Renal pelvis (tissue), 12 donors: ENCODE measurements at places on chromosomes 3 and 15. TPM values are rescaled to one million over a fixed set of nuclear protein-coding genes. Genes with fewer than 3 reads are reported as not detected.

GRCh38 chr15:90743407-90743806 lies 26.3 kb downstream of the BLM start:
- DNase-seq = no peak

DNA sequence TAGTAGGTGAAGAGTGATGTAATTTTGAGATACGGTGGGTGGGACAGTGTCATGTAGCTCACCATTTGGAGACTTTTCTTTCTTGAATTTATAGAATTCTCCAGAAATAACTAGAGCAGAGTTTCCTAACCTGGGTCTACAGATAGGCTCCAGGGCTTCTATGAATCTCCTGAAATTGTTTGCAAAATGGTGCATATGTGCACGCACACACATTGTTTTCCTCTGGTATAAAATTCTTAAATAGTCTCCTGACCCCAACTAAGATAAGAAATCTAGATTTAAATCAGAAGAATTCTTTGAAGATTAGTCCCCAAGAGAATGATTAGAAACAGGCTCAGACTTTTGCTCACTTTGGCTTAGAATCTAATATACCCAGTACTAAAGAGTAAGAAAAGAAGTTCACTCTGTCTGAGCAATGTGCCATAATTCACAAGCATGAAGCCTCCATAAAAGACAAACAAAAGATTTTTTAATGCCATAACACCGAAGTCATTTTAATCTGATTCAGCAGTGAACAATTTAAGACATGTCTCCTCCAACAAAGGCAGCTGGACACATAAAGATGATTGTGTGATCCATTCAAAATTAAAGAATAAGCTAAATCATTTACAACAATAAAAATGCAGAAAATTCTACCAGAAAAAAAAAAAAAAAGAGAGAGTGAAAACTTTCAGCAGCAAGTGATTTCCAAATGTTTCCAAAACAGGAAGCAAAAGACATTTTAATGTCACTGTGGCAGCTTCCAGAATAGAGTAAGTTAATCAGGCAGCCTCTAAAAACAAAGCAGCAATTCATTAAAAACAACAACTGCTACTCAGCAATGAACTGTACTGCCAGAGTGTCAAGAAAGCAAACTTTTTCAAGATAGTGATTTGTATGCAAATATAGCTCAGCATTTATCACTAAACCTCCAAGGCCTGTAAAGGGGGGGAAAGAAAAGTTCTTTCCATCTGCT lies 975.5 kb upstream of the CFAP20DC start:
- DNase-seq = peak; percentile 60

DNA sequence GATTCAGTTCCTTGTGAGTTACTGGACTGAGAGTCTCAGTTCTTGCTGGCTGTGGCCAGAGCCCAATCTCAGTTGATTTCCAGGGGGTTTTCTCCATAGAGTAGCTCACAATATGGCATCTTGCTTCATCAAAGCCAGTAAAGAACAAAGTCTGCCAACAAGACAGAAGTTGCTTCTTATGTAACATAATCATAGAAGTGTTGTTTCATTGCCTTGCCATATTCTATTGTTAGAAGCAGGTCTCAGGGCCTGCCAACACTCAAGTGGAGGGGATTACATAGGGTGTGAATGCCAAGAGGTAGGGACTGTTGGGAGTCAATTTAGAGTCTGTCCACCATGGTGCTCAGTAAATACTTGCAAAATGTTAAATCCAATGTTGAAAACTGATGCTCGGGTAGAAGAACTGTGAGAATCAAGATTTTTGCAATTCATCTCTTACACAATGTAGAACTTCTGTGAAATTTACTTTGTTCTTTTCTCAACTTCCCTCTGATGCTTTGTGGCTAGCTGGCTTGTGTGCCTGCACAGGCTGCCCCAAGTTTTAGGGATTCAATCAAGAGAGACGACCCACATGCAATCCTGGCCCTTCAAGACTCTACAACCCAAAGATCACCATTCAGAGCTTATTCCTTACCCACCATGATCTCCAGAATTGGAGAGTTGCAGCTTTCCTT lies 13.3 kb upstream of the PXYLP1 start:
- no peak for DNase-seq

- DNase-seq = no peak
These were observed 166.0 kb downstream of the ABHD5 start for GRCh38 chr3:43856761-43857160.

DNA sequence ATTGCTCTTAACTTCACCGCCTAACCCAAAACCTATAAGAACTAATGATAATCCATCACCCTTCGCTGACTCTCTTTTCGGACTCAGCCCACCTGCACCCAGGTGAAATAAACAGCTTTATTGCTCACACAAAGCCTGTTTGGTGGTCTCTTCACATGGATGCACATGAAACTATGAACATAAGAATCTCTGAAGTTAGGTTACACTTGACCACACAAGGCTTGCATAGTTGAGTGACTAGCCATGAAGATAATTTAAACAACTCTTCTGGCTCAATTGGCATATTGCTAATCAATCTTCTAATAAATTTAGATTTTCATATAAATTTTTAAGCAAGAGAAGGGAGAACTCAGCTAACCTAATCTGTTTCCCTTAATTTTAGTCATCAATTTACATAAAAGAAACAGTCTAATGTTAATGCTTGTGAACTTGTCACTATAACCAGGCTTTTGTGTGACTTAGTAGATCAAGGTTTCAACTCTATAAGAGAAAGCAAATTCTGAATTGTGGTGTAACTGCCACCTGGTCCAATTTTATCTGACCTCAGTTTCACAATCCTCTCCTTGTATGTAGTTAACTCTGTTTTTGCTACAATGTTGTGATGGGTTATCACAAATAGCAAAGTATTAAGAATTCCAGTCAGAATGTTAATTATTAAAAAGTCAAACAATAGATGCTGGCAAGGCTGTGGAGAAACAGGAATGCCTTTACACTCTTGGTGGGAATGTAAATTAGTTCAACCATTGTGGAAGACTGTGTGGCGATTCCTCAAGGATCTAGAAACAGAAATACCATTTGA lies 82.0 kb downstream of the HHLA2 start:
- no peak for DNase-seq

- no peak for DNase-seq
These were observed 80.1 kb downstream of the SSR3 start for GRCh38 chr3:156474560-156475389.

DNA sequence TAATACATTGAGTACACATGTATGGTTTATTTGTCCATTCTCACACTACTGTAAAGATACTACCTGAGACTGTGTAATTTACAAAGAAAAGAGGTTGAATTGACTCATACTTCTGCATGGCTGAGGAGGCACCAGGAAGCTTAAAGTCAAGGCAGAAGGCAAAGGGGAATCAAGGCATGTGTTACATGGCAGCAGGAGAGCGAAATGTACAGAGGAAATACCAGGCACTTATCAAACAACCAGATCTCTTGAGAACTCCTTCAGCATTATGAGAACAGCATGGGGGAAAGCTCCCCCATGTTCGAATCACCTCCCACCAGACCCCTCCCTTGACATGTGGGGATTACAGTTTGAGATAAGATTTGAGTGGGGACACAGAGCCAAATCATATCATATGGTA lies 666.3 kb downstream of the ZBBX start:
- no peak for DNase-seq

GRCh38 chr3:167882057-167882667 lies 146.6 kb downstream of the SERPINI1 start:
- no peak for DNase-seq

DNA sequence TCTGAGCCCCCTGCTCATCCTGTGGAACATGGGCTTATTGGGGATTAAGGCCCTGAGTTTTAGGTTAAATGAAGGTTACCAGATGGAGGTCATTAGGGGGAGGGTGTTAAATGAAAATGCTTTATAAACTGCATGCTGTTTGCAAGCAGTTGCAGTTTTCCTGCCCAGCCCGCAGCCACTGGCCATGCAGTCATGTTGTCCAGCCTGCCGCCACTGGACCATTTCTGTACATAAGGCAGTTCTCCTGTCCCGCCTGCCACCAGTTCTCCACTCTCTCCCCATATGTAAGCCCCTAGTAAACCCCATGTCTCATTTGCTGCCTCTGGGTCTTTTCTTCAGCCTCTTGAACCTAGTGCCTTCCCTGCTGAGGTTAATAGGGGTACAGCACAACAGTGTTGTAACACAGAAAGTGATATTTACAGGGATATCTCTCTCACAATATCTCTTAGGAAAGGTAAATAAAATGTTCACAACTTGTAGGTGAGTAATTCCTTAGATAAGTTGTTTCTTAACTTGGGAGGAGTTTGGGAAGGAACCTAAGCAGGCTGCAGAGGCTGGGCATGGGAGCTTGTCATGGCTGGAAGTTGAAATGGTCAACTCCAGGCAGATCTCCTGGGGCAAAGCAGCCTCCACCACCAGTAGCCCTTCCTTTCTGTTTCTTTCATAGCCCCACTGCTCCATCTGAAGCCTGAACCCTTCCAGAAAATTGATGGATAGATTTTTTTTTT lies 148.2 kb downstream of the CMSS1 start:
- no peak for DNase-seq

DNA sequence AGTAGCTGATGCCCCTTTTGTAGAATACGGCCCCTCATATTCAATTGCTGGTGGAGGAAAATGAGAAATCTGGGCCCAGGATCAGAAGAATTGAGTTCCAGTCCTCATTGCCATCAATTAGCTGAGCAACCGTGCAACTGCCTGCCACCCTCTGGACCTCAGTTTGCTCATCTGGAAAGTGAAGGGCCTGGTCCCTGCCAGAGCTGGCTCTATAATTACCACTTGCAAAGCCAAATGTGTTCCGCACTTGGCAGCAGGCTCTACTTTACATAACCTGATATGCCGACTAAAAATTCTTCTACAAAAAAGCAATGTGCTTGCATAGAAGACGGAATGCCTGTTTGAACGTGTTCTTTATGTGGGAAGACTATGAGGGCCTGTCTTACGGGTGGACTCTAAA lies 8.6 kb upstream of the ITGB5 start:
- no peak for DNase-seq

KIF7 gene
- 13.0 TPM for polyA plus RNA-seq

VIPR1 gene
- polyA plus RNA-seq = 2.0 TPM

CEP152 gene
- polyA plus RNA-seq = 11.0 TPM
